ENCODE measurements at places on chromosomes 6 and 20.

GRCh38 chr6:156851454-156851921 lies 74.3 kb downstream of the ARID1B start:
- DNase-seq = no peak

GRCh38 chr6:151822252-151823111 lies 15.0 kb downstream of the ESR1 start:
- DNase-seq = no peak

GRCh38 chr6:153668758-153669157 lies 370.3 kb upstream of the OPRM1 start:
- DNase-seq = no peak

DNA sequence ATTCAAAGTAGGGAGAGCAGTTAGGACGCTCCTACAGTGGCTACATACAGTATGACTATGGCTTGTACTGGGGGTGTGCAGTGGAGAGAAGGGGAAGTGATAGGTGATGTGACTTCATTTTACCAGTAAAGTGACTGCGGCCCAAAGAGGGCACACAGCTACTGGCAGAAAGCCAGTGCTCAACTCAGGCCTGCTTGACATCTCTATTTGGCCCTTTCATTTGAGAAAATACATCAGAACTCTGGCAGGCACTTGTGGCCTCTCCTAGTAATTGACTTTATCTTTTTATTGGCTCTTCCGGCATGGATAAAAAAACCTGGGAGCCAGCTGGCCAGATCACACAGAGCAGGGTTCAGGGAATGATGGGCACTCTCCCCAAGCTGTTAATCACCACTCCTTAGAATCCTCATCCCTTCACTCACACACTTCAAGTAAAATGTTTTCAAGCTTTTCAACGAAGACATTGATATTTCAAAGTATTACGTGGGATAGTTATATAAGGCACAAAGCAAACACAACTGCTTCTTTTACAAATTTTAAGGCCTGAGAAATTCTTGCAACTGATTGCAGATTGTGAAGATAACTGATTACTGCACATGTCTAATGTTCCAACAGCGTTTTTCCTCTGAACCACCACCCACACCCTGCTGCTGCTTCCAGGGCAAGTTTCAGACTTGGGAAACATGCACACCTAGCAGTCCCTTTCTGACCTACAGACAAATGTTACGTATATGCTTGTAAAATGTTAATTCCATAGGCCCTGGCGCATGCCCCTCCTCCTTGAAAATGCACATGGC lies 73.5 kb downstream of the TNFRSF21 start:
- DNase-seq = no peak

DNA sequence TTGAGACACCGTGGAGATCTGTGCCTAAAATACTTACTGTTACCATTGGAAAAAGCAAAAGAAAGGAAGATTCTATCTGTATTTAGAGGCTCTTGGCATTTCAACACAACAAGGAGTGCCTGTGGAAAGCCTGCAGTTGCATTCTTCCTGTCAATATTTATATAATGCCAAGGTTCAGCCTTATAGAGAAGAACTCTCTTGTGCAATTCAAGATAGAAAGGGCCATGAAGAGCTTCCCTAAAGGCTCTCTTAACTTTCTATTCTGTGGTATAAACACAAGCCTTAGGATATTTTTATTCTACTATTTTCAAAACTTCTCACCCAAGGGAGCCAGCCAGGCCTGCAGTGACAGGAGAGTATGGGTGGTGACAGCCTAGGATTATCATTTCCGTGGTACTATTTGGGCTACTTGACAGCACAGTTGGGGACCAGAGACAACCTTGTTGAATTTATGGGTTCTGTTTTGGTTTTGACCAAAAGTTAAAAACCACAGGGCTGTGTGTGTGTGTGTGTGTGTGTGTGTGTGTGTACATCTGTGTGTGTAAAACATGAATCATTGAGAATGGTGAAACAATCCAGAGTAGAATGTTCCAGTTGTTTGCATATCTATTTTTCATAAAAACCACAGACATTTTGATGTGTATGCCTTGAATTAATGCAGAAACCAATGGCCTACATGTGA lies 700.9 kb upstream of the SLC35B3 start:
- no peak for DNase-seq

All from stimulated activated CD8-positive, alpha-beta memory T cell treated with anti-CD3 and anti-CD28 coated beads, Interleukin-2, amount 100 ng/mL, for 48 hours (primary cell).